ENCODE measurements at places on chromosomes 3 and 15.

DNA sequence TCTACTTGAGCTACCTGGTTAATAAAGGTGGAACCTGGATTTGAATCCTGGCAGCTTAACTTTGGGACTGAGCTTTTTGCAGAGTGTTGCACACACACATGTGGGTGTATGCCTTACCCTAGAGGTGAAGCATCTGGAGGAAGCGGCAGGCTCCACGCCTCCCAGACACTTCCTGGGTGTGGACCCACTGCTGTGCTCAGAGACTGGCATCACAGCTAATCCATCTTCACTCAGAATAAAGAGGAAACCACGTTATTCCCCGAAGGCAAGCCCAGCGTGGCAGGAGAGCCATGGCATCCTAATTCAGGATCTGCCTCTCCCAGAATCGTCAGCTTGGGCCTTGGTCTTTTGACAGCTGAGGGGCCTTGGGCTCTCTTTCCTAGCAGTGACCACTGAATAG is 25.5 kb downstream of the CCDC13 start:
- DNase-seq: no peak

DNA sequence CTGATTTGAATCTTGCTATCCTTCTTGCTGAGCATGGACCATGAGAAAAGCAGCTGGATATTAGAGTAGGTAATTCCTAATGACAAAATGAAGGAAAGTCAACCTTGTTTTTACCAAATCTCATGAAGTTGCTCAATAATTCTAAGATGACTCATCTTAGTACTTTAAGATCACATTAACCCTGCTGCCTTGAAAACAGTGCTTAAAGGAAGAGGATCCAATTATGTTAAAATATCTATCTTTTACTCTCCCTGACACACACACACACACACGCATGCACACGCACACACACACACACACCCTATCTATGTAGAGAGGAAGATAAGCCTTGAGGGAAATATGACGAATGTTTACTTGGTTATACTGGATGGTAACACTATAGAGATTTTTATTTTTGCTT is 16.0 kb upstream of the MYO1E start:
- no peak for DNase-seq

GRCh38 chr3:195907684-195907933 is 742 bp downstream of the TNK2 start:
- no peak for DNase-seq

DNA sequence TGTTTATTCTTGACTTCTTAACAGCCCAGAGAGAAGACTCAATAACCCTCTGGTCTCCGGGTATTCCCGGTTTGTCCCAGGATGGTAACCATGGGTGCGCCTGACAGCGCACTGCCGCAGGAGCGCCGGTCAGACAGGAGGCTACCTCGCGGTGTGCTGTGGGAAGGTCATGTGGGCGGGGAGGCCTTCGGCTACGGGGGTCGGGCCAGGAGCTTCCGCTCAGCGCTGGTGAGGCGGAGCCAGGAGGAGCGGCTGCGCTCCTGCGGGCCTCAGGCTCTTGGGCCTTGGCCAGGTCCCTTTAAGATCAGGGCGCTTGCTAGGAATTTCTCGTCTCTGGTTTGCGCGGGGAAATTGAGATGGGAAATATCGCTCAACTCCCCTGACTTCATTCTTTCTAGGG is 182.3 kb upstream of the NDN start:
- DNase-seq: no peak

DNA sequence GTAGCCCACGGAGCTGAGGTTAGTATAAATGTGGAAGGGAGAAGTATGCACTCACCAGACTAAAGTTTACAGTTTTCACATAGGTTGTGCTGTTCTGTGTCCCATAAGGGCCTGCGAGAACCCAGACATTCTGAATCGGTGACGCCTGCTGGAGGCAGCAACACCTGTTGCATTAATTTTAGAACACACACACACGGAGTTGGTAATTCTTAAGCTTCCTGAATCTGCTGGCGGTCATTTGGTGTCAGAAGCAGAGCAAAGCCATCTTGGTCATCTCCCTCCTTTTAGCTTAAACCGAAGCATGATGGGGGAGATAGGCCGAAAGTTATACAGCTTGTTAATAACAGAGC is 41.1 kb upstream of the AP3B2 start:
- no peak for DNase-seq

DNA sequence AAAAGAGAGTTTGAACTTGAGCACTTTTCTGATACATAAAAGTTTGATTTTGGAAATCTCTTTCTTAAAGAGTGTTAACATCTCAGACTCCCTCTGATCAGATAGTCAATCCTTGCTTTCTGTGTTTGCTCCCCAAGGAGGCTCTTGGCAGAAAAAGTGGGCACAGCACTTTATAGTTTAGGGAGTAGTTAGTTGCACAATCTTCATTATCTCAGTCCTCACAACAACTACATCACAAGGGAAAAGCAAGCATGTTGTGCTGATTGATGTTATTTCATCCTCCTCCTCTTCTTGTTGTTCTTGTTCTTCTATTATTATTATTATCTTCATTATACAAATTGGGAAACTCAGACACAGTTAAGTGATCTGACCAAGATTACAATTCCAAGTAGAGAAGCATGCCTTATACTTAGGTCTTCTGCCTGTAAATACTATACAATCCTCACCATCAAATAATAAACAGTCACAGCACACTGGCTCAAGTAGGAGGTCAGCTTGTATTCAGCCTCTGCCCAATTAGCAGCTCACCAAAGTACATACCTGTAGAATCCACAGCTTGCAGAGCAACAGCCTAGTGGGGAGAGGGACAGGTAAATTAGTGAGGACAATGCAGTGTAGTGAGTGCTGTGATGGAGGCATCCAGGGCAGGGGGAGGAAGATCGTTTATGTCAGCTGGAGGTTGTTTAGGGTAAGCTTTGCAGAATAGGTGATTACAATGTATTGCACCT is 304.1 kb upstream of the MME start:
- DNase-seq: no peak

DNA sequence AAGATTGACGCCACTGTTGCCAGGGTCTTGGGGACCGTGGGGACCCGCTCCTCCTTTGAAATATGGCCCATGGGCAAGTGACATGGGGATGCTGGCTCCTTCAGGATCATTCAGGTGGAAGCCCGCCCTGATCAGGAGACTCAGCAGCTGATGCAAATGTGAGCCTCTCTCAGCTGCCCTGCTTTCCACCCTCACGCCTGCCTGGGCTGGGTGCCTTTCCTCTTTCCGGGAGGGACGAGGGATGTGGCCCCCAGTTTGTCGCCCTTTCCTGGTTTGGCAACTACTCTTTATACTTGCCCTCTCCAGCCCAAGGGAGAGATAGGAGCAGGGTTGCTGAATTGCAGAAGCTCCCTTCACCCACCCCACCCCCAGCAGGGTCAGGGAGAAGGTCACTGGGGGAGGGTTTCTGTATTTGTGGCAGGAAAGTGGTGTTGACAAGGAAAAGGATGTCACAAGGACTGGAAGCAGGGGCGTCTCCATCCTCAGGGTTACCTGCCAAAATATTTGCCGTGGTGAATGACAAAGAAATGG is 21.8 kb downstream of the DNASE1L3 start:
- no peak for DNase-seq

Data from stimulated activated CD4-positive, alpha-beta T cell treated with anti-CD3 and anti-CD28 coated beads, Interleukin-1b, Interleukin-23, amount 100 ng/mL, for 1 hour (primary cell).